ENCODE measurements at places on chromosomes 2 and 18. TPM values are rescaled to one million over a fixed set of nuclear protein-coding genes. Genes with fewer than 3 reads are reported as not detected.

The KYNU gene
- 1.1 TPM for total RNA-seq

The ALKAL2 gene
- not detected for total RNA-seq

The IL1R2 gene
- 6.0 TPM for total RNA-seq

The RIT2 gene
- not detected for total RNA-seq

The CLEC4F gene
- not detected for total RNA-seq

The CD207 gene
- total RNA-seq, result not detected

The COL4A3 gene
- total RNA-seq, result 0.73 TPM

The POTEJ gene
- not detected for total RNA-seq

The ATG9A gene
- total RNA-seq, result 77.2 TPM

The SCYGR4 gene
- total RNA-seq, result not detected

The LIMS3 gene
- 0.26 TPM for total RNA-seq

The DES gene
- total RNA-seq, result not detected

The IL36RN gene
- not detected for total RNA-seq

DNA sequence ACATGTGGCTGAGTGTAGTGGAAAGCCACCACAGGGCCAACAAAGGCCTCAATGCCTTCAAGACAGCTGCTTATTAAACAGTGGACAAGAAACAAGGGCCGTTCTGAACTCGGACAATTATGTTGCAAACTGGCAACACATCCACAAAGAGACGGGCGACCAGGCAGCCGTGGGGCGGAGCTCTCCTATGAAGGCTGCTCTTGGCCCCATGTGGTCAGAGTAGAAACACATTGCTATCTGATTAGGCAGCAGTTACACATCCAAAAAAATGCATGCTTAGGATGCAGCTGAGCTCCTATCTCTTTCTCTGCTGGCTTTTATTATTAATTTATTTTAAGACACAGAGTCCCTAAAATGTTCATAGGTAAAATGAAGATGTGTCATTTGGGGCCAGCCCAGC is 163.4 kb downstream of the TMEM163 start:
- no peak for DNase-seq

GRCh38 chr2:40097691-40098385 is 318.8 kb upstream of the THUMPD2 start:
- peak; percentile 71 for DNase-seq

- no peak for DNase-seq
Measured at GRCh38 chr2:232316461-232317330, 61.9 kb upstream of the ALPP start.

GRCh38 chr2:175251425-175252041 is 70.0 kb upstream of the ATP5MC3 start:
- peak; percentile 71 for DNase-seq

DNA sequence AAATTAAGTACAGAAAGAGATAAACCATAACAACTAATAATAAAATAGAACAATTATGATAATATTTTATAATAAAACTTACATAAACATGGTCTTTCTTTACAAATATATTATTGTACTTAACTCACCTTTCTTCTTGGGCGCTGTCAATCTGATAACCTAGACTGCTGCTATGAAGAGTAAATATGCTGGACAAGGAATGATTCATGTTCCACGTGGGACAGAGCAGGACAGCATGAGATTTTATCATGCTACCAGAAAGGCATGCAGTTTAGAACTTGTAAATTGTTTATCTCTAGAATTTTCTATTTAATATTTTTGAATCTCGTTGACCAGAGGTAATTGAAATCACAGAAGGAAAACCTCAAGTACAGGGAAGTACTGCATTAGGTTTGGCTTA is 210.7 kb downstream of the ANKRD30B start:
- DNase-seq, result peak; percentile 35

GRCh38 chr2:14619441-14619840 is 13.1 kb upstream of the LRATD1 start:
- DNase-seq, result no peak

DNA sequence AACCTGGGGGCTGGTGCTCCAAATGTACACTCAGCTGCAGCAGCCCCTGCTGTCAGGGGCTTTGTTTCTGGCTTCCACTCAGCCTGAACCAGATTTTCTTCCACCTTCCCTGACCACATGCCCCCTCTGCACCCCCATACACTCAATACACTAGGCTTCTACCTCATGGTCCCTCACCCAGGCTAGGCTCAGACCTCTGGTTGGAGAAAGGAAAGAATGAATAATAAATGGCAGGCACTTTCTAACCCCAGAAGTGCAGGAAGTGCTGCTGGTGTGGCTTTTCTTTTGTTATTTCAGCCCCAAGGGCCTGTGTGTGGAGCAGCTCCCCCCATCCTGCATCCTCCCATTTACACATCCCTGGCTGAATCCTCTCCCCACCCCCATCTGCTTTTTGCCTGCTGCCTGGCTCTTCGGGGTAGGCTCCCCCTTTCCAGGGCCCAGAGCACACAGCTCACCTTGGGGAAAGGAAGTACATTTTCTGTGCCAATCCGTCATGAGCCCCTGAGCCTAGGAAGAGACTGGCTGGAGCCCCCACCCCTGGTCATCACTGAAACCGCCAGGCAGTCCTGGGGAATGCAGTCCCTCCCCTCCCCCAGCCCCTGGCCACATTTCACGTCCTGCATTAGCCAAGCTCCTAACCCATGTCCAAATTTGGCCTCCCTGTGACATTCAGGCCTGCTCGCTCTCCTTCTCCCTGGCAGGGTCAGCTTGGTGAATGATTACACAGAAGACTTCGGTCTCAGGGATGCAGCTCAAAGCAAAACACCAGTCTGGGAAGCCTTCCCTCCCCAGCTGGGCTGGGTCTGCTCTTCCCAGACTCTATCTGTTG is 2.6 kb downstream of the DYSF start:
- no peak for DNase-seq

- DNase-seq, result no peak
Measured at GRCh38 chr2:203775684-203776083, 69.2 kb downstream of the CD28 start.

DNA sequence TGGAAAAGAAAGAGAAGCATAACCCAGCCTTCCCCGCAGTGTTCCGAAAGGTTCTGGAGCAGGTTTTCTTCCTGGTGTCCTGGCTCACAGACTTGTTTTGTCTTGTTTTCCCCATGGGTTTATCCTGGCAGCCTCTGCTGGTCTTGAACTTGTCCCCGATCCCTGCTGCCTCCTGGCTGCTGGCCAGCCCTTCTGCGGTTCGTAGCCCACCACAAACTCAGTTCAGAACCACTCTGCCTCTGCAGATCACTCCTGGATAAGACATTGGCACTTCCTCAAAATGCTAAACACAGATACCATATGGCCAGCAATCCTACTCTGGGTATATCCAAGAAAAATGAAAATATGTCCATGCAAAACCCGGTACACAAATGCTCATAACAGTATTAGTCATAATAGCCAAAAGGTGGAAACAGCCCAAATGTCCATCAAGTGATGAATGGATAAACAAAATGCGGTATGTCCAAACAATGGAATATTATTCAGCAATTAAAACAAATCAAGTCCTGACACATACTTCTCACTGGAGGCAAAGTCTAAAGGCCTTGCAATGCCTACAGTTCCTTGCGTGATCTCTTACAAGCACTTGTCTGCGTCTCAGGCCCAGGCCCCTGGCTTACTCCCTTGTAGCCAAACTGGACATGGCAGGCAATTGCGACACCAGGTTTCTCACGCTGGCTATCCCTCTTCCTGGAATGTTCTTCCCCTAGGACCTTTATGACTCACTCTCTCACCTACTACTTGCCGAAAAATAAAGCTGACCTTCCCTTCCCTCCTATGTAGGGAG is 28.0 kb upstream of the ARHGEF4 start:
- DNase-seq, result peak; percentile 86

GRCh38 chr2:16190446-16191270 is 250.3 kb downstream of the MYCN start:
- DNase-seq, result no peak

DNA sequence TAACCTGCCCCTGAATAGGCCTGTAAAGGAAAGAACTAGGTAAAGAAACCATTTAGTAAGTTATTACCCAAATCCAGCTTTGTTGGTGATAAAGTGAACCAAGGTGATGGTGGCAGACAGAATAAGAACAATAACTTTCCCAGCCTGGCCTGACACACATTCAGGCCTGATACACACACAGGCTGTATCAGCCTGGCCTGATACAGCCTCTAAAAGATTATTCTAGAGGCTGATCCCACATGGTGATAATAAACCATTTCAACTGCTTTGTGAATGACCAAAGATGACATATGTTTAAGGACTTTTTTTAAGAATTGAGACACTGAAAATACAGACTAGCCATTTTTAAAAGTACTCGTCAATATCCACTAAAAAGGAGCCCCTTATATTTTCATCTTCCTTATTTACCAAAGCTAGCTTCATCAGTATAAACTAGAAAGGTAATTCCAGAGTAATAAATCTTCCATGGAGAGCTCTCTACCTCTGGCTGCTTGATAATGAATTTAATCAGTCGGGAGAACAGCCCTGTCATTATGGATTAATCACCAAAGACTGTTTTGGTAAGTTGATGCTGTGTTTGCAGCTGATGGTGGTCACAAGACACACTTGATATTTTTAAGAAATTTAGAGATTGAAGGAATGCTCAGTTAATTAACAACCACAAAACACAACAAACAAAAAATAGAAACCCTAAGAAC is 77.2 kb downstream of the SLC8A1 start:
- DNase-seq, result no peak

- peak; percentile 79 for DNase-seq
Measured at GRCh38 chr2:38016219-38016618, 59.7 kb downstream of the CYP1B1 start.

DNA sequence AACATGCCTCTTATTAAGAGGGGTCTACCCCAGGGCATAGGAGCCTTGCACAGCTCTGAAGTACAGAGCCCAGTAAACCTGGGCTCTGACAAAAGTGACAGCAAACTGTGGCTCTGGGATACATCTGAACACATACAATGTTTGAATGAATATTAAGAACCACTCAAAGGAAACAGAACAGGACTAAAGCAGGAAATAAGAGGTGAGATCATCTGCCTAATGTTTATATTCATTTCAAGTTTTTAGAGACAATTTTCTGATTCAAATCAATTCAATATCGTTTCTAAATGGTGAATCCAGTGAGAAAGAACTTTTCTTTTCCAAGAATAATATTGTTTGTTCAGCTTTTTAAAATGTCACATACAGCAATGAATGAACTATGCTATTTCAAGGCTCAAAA is 136.7 kb upstream of the CAVIN2 start:
- DNase-seq, result no peak

DNA sequence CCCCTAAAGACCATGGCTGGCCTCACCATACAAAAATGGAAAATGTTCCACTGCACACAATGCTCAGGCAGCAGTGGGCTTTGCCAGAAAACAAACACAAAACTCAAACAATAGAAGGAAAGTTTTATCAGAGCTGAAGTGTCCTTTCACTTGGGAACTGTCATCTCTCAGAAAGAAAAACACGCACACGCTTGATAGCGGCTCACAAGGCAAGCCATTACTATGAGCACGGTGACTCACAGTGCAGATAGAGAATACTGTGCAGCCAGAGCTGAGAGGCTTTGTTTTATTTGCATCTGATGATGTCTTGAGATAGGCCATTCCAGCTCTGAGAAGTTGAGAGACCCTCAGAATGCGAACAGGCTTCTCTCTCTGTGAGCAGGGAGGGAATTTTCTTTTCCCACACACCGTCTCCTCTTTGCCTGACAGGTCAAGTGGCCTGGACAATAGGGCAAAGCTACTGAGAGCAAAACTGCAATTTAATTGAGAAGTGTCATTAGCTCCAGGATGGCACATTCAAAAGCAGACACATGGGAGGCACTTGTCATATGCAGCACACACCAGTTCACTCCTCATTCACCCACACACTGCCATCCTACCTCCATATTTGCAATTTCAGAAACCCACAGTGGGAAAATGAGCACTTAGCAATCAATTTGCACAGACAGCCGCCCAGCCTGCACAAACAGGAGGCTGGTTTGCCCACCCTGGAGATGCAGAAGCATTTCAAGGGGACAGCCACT is 236.6 kb downstream of the SS18 start:
- no peak for DNase-seq

DNA sequence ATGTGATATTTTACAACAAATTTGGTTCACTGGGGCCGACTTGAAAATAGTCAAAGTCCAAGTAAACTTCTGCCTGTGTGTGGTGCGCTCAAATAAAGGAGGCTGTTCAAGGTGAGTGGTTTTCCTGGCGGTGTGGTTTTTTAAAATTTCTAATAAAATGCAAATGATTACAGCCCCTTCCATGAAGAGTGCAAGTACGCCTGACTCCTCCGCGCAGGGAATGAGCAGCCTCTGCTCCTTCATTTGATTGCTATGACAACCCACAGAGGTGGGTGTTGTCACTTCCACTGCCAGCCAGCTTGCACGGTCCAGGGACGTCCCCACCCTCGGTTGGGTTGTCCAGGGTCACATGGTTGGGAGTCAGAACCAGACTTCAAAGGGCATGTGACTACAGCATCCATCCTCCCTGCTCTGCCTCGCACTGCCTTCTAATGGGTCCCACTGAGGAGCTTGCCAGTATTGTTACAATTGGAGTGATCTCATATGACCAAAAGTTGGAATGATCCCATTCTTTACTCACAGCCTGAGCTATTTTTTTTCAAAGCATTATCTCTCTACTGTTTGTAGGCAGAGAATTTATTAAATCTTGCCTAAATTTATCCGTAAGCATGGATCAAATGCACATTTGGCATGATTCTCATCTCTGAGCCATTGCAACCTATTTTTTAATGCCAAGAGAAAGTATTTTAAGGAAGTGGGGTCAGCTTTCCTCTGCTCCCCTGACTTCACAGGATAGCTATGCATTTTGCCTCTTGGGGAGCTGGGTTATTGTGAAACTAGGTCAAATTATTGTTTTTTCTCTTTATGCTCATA is 121.3 kb downstream of the AGAP1 start:
- no peak for DNase-seq

GRCh38 chr2:61857224-61857623 is 3.4 kb upstream of the FAM161A start:
- no peak for DNase-seq

GRCh38 chr2:27707462-27708256 is 44.0 kb downstream of the SLC4A1AP start:
- no peak for DNase-seq

DNA sequence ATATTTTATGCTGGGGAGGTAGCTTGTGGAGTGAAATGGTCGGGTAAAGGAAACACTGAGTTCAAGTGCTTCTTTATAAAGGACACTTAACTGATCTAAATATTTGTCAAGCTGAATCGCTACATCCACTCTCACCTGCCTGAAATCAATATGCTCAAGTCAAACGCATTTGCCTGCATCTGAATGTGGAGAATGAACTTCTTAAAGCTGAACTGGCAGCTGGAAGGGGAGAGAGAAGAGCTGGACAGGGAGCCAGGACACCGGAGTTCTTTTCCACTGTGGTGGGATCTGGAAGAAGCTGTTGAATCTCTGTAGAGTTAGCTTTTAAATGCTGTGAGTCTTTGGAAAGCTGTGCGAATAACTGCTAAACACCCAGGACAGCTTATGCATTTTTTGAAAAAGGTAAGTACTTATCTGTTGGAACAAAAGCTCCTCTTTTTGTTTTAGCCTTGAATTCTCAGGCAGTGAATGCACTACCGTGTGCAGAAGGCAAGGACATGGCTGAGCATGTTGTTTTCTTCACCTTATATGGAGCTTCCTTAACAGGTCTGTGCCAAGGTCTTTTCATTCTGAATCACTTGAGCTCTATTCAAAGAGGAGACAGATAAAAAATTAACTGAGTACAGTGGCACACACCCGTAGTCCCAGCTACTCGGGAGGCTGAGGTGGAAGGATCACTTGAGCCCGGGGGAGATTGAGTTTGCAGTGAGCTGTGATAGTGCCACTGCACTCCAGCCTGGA is 74.2 kb upstream of the KLF7 start:
- DNase-seq, result peak; percentile 40

Data from PC-3 (cell line).